ENCODE measurements at places on chromosomes 7 and 10.

DNA sequence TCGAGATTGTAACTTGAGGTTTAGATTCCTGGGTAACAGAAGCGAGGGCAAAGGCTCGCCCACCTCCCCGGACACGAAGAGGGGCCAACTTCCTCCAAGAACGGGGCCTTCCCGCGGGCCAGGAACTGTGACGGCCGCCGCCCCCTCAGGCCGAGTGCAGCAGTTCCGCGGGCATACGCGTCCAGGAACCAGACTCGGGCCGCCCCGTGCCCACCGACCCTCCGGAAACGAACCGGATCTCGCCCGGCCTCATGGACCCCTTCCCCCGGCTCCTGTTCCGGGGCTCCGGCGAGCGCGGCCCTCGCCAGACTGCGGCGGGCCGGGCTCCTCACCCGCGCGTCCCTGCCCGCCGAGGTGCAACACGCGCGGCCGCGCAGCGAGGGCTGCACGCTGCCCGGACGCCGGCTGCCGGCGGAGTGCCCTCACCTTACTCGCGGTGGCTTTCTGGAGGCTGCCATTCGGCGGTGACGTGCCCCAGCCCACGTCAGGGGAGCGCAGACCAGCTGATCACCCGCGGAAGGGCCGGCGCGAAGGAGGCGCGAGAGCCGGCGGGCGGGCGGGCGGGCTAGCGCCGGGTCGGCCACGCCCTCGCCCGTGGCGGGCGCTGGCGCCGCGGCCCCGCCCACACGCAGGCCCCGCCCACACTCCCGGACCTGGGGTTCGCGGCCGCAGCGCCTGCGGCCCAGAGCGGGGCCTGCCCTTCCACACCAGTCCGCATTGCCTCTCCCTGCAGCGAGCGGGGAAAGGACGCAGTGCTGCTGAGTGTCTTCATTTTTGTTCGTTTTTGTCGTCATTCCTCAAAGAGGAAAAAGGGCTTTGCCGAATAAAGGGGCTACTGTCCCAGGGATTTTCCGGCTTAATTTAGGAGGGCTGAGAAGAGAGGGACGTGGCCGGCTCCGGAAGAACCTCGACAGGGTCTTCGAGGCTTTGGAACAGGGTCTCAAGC is at the start of gene XPNPEP1:
TSS of gene XPNPEP1 (minus strand) at position 536 of the 946 bp plus-strand sequence. CDS start at position 458, 78 bp downstream.
- DNase-seq, result peak; percentile 66

DNA sequence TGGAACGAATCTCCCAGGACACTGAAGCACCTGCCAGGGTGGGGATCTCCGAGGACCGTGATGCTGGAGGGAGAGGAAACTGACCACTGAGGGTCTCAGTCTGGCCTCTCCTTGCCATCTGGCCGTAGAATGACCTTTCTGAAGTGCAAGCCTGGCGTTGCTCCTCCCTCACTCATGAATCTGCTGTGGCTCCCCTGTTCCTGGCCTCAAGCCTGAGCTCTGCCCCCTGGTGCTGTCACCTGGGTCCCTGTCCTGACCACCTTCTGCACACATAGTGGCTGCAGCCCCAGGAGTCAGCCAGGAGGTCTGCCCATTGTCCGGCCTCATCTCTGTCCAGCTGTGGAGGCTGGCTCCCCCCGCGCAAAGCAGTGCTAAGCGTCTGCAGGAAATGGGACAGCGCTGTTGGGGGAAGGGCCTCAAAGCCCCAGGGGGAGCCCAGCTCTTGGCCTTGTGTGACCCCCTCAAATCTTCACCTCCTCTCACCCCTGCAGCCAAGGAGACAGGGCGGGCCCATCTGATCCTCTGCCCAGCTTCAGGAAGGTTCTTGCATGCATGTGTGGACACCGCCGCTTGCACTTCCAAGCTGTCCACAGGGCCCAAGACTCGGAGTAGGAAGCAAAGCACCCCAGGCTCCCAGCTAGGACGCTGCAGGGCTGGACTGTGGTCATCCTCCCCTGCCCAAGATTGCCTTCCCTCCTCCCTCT is 65.7 kb downstream of the MYL10 start:
- DNase-seq, result no peak

GRCh38 chr7:148182264-148182663 is 408.3 kb upstream of the C7orf33 start:
- DNase-seq, result no peak

DNA sequence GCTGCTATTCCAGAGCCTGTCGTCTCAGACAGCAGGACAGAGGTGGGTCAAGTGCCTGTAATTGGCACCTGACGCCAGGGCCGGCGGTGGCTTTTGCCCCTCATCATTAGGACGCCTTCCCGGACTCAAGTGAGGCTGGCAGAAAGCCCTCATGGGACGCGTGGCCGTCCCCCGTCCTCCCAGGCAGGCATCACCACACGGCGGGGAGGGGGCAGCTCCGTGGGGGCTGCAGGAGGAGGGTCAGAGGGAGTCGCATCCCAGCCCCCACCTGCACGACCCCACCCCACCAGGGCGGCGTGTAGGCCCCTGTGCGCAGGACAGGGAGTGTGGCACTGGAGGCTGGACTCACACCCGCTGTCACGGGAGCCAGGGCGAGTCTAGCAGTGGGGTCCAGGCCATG is 16.3 kb downstream of the CFAP46 start:
- no peak for DNase-seq

DNA sequence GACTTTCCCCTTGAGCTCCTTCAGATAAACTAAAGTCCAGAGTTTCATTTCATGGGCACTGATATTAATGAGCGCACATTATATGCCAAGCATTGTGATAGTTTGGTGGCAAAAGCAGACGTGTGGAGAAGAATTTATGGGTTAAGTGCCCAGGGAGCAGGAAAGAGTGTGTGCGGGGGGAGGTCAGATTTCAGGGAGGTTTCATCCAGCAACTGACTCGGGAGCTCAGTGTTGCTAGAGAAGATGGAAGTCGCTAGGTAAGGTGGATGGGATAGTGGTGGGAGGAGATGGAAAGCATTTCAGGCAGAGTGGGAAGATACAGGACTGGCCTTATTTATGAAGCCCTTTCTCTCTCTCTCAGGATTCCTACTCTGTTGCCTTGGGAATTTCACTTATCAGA is 223.0 kb downstream of the SNX10 start:
- no peak for DNase-seq

DNA sequence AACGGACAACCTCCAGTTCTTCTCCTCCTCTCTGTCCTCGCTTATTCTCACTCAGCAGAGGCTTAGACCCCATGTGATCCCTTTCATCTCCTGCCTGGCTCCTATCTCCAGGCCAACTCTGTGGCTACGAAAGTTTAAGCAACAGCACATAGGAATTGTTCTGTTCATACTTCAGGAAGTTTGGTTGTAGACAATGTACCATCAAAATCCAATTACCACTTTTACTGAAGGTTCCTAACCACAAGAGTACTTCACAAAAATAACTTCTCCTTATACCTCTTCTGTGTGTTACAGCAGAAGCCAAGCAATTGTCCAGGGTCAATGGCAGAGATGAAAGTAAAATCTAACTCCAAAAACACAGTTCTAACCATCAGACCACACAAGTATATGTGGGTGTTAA is 80.0 kb downstream of the SLC25A13 start:
- no peak for DNase-seq

DNA sequence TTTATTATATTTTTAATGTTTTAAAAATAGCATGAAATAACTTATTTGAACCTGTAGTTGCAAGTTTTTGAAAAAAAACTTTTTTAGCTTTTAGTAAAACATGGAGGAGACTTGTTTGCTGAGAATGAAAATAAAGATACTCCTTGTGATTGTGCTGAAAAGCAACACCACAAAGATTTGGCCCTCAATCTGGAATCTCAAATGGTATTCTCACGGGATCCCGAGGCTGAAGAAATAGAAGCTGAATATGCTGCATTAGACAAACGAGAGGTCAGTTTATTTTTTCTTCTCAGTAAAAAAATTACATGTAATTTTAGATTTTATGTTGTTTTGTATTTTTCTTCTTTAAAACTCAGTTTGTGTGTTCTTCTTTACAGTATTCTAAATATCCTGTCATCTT is 73.5 kb downstream of the ANKIB1 start:
- no peak for DNase-seq

- DNase-seq, result no peak
These were observed at the start of gene NEURL1 for GRCh38 chr10:103493362-103493915. TSS of gene NEURL1 (plus strand) at chr10:103493705. CDS start at chr10:103494388, 683 bp downstream.

DNA sequence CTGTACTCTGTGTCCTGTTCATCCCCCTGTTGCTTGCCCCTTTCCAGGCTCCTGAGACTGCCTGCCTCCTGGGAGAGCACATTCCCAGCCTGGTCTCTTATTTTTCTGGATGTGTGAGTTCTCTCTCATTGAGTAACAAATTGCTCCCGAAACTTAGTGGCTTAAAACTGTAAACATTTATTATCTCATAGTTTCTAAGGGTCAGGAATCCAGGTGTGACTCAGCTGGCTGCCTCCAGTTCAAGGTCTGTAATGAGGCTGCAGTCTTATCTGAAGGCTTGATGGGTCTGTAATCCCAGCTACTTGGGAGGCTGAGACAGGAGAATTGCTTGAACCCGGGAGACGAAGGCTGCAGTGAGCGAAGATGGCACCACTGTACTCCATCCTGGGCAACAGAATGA is 53.6 kb upstream of the PRR15 start:
- no peak for DNase-seq

DNA sequence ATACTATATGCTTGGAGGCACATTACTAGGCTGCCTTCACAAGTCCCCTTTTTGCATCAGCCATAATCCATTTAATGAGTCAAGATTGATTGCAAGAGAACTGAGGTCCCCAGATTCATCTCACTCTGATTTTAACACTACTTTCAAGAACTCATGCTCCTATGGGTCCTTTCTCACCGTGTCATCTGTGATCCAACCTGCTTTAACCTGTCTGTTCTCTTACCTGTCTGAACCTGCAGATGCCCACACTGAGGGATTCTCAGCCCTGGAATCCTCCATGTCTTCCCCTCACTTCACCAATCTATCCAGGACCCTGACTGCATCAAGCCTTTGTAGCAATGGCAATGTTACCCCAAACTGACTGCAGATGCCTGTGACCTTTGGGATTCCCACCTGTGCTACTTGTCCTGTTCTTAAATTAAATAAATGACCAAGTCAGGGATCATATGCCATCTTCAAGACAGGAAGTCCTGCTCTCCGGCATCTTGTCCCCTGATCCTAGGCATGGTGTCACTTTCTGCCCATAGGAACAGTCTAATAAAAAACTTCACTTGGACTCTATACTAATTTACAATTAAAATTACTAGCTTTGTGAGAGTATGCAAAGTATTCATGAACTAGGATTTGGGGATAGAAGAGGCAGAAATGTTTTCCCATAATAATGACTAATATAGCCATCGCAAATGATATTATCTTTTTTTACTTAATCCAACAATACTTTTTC is 25.9 kb upstream of the GOT1 start:
- no peak for DNase-seq

- no peak for DNase-seq
These were observed 14.9 kb downstream of the SMURF1 start for GRCh38 chr7:99129001-99129400.

GRCh38 chr7:55212838-55213237 is 152.3 kb upstream of the LANCL2 start:
- DNase-seq, result peak; percentile 40

DNA sequence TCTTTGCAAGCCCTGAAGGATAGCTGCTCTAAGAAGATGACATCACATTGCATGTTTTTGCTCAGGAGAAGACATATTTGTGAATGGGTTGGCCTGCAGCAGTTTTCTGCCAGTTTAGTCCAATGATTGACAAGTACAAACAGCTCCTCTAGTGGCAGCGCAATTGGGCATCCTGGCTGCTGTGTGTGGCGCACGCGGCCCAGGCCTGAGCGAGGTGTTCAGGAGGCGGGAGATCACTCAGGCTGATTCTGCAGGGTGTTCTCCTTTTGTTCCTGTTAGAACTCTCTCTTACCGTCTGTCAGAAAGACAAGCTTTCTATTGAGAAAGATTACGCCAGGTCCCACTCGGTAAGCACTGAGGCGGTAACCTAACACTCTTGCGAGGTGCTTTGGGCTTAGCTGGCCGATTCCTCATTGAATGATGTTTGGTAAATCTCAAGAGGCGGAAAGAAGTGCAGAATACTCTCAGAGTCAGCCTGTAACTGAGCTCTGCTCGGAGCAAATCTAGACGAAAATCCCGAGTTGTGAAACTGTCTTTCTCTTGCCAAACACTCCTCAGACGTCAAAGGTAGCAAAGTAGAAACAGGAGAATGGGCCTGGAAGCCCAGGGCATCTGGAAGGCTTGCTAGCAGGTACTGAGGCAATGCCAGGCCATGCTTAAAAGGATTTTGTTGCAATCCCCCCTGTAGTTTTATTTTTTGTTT is 219.2 kb upstream of the BMPER start:
- no peak for DNase-seq

GRCh38 chr10:125980521-125981035 is 84.2 kb downstream of the FANK1 start:
- DNase-seq, result no peak

GRCh38 chr10:52455098-52455497 is 141.0 kb downstream of the DKK1 start:
- no peak for DNase-seq

- no peak for DNase-seq
These were observed 34.8 kb downstream of the GRK5 start for GRCh38 chr10:119242186-119242585.

DNA sequence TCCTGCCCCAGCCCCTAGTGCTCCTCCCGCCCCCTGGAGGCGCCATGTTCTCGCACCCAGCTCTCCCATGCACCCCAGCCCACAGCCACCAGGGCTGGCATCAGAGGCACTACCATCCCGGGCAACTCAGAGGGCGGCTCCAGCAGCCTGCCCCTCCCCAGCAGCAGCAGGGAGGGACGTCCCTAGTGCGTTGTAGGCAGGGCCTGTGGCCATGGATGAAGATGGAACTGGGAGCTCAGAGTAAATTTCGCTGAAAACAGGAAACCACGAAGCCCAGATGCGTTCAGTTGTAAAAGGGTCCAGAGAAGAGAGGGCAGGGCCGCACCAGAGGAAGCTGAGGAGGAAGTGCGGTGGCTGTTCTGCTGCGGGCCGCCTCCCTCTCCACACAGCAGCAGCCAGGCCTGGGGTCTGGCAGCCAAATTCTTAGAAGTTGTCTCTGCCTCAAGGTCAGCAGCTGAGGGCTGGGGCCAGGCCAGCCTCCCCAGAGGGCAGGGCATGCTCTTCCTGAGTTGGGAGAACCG is 24.6 kb downstream of the VSIR start:
- no peak for DNase-seq

DNA sequence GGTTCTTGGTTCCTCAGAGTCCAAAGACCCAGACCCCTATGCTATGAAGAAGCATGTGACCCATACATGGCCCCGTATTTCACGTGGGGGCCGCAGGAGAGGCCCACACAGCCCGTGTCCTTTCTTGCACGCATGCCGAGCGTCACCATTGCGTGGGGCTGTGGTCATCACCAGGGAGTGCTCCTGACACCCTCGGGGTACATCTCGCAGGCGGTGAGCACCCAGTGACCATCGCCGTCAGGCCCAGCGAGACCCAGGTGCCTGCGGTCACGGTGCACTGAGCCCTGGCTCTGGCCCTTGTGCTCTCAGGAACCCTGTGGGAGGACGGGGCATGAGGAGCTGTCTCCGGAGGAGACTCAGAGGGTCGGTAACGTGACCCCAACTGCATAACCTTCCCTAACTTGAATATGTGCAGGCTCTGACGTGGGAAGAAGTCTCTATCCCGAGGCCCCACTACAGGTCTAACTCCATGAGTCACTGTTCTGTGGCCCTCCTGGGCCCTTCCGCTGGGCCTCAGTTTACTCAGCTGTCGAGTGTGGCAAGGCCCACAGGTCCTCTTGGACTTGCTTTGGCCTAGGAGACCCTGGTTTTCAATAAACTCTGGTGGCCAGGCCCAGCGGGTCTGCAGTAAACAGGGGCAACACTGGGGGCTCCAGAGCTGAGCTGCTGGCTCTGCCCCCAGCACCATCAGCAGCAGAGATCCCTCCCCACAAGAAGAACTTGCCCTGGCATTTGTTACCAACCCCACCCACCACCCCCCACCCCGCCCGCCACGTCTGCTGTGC is 503.9 kb downstream of the PTPRN2 start:
- DNase-seq, result no peak

All from C1 segment of cervical spinal cord (tissue), 14 donors.